NB4 (cell line): ENCODE measurements at places on chromosomes 2 and 18.

DNA sequence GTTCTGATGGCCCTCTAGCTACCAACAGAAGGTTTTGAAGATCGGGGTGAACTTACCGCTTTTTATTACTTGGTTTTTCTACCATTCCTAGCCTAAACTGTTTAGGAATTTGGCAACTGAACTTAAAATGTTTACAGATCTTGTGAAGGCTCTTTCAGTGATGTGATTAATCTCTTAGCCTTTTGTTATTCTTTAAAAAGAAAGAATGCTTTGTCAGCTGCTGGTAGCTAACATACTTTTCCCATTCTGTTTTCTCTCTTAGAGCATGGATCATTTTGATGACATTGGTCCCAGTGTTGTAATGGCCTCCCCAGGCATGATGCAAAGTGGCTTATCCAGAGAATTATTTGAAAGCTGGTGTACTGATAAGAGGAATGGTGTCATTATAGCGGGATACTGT lies 18.1 kb downstream of the CPSF3 start:
- no peak for DNase-seq

DNA sequence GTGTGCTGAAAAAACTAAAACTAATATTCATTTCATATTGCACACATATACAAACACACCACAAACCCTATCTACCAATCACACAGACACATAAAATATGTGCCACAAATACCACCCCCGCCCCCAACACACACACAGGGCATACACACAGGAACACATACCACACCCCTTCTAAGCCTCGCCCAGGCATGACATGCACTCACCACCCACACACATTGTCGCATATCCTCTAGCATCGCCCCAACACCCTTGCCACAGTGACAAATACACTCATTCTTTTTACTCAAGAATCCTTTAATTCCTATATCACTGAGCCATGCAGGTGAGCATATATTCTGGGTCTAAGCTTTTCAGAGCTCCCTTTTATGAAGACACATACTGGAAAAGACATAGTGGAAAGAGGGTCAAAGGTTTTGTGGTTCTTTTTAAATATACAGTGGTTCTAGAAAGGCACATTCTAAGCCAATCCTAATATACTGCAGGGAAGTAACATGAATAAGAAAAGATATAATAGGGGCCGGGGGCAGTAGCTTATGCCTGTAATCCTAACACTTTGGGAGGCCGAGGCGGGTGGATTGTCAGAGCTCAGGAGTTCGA lies 24.5 kb upstream of the LCLAT1 start:
- peak; percentile 24 for DNase-seq

GRCh38 chr2:179444056-179444455 lies 179.4 kb upstream of the SESTD1 start:
- no peak for DNase-seq

DNA sequence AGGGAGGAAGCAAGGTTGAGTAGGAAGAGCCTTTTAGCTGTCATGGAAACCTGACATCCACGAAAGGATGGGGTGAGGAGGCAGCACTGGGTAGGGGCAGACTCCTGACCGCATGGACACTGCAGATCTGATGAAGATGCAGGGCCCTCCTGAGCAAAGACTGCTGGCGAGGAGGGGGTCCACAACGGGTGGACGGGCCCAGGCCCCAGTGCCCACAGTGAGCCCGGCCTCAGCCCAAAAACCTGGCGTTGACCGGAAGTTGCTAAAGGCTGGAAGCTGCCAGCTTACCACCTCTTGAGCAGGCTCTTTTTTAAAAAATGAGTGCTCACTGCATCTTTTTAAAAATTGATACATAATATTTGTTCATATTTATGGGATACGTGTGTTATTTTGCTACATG lies 247.3 kb downstream of the SH3BP4 start:
- DNase-seq = no peak

DNA sequence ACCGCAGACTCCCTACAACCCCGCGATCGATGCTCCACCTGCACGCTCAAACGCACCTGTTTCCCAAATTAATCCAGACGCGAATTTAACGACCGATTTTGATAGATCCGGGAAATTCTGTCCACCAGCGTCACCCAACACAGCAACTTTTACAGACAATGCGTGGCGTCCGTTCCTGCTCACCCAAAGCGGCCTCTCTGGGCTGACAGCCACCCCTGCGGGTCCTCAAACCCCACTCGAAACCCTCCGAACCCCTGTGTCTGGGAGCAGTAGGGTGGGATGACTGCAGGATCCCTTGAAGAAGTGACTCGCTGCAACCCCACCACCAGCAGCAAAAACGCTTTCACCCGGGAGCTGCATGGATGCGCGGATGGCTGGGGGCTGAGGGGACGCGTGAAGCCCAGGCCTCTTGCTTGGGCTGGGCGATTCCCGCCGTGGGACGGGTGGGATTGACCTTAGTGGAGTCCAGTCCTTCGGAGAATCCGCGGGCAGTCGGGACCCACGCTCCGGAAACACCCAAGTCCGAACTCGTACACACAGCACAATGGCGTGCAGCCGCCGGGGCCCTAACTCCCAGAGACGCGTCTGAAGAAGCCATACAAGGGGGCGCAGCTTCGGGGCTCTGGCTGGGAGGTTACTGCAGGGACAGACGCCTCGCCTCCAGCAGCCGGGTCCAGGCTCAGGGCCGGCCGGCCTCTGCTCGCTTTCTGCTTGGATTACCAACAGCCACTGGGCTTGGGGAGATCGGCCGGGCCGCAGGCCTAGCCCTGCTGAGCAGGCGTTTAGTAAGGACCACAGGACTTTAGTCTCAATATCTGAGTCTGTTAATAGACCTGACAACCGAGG lies 31.1 kb upstream of the ATP6V1B1 start:
- DNase-seq = no peak

GRCh38 chr2:241794250-241794823 lies 14.7 kb upstream of the NEU4 start:
- no peak for DNase-seq

- no peak for DNase-seq
These were observed 218.0 kb upstream of the CRIM1 start for GRCh38 chr2:36137612-36138011.

- DNase-seq = no peak
These were observed 45.1 kb downstream of the NTSR2 start for GRCh38 chr2:11624893-11625292.

- DNase-seq = no peak
These were observed 137.4 kb upstream of the ETAA1 start for GRCh38 chr2:67259556-67260342.

- peak; percentile 0 for DNase-seq
These were observed 7.2 kb downstream of the PDCD1 start for GRCh38 chr2:241851325-241852115.

GRCh38 chr2:100857341-100857740 lies 37.4 kb downstream of the NPAS2 start:
- no peak for DNase-seq

GRCh38 chr2:30315391-30316063 lies 84.2 kb downstream of the LBH start:
- DNase-seq = no peak

DNA sequence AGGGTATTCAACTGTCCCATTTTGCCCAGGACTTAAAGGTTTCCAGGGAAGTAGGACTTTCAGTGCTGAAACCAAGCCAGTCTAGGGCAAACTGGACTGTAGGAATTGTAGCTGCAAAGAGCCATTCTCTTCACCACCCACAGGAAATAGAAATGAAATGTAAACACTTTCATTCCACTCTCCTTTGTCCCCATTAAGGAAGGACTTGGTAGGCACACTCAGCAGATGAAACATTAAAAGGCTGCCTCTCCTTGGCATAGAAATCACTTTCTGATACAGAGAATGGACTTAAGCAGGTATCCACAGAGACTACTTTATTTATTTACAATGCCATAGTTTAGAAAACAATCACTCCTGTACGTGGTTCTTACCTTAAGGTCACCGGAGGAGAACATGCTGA lies 102.9 kb upstream of the CCDC195 start:
- no peak for DNase-seq

GRCh38 chr2:11710210-11710609 lies 36.2 kb upstream of the LPIN1 start:
- DNase-seq = no peak

DNA sequence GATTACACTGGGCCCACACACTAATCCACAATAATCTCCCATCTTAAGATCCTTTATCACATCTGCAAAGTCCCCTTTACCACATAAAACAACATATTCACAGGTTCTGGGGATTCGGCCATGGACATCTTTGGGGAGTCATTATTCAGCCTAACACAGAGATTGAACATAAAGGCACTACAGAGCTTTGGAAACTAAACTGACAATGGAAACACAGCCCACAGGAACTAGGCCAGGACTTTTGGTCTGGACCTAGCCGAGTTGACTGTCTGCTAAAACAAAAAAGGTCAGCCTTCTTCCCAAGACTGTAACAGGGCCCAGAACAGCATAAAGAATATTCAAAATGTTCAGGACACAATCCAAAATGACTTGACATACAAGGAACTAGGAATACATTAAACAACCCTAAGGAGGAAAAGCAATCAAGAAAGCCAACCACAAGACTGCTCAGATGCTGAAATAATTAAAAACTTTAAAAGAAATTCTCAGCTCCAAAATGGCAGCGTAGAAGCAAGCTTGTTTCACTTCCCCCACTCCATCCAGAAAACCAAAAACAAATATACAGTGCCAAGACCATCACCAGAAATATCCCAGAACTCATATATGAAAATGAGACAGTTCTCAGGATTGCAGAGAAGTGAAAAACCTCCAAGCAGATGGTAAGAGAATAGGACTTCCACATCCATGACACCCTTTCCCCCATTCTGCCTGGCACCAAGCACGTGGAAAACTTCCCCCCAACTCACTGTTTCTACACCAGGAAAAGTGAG lies 207.8 kb downstream of the ATAD2B start:
- DNase-seq = no peak

- DNase-seq = peak; percentile 57
These were observed 777 bp downstream of the GALNT3 start for GRCh38 chr2:165793161-165793778.

DNA sequence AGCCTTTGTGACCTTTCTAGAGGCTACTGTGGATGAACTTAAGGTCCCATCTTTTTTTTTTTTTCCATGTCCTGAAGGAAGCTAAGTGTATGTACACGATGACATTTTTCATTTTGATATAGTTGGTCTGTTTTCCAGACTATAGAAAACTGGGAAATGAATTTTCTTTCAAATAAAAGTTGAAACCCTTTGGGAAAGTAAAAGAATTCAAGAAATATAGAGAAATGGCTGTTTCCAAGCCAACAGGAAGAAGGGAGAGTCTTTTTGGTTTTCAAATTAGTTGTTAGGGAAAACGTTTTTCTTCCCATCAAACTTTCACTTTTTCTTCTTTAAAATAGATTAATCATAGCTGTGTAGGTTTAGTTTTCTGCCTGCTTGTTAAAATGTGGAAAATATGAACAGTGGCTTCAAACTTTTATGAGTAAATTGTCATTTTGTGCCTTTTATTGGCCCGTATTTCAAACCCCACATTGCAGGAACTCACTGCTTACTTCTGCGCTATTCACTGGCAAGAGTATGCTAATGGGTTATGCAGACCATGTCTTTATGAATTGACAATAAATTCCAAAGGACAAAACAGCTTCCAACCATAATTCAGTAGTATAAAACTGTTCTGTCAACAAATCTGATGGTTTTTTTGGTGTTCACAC lies 27.7 kb upstream of the LYPD1 start:
- no peak for DNase-seq

DNA sequence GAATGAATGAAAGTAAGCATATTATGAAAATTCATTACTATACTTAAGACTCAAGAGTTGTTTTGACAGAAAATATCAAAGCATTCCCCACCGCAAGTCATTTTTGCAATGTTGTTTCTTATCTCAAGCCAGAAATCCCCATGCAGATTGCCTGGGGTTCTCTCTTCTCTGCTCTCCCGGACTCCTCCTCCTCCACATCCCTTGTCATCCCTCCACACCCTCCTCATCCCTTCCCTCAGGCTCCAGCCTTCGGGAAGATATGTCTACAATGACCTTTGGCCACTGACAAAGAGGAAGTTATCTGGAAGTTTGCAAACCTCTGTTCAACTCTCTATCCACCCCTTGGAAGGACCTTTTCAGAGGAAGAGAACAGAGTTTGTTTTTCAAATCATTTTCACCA lies 11.9 kb downstream of the TFCP2L1 start:
- no peak for DNase-seq

DNA sequence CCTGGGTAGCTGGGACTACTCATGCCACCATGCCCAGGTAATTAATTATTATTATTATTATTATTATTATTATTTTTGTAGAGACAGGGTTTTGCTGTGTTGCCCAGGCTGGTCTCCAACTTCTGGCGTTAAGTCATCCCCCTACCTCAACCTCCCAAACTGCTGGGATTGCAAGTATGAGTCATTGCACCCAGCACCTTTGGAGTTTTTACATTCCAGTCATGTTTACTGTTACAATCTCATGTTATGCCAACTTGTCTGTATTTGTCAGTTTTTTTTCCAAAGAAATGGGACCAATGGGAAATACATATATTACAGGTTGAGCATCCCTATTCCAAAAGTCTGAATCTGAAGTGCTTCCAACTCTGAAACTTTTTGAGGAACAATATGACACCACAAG lies 903.8 kb downstream of the SLC4A3 start:
- no peak for DNase-seq

DNA sequence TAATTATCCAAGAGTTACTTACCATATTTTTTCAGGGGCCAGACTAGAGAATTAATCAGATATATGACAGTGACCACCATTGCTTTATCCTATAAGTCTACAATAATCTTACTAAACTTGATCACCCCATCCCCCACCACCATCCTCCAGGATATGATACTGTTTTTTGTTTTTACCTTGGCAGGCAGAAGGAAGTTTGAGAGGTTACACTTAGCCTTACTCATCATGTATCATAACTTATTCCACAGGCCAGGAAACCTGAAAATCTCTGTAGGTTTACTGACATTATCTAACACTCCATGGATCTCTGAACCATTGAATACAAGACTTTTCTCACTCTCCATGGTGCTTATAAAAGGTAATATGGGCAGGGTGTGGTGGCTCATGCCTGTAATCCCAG lies 602.7 kb downstream of the KCNJ3 start:
- DNase-seq = no peak

- no peak for DNase-seq
These were observed 39.5 kb downstream of the RNU4ATAC start for GRCh38 chr2:121570036-121570666.

- DNase-seq = no peak
These were observed 102.5 kb upstream of the NOSTRIN start for GRCh38 chr2:168699844-168700417.

DNA sequence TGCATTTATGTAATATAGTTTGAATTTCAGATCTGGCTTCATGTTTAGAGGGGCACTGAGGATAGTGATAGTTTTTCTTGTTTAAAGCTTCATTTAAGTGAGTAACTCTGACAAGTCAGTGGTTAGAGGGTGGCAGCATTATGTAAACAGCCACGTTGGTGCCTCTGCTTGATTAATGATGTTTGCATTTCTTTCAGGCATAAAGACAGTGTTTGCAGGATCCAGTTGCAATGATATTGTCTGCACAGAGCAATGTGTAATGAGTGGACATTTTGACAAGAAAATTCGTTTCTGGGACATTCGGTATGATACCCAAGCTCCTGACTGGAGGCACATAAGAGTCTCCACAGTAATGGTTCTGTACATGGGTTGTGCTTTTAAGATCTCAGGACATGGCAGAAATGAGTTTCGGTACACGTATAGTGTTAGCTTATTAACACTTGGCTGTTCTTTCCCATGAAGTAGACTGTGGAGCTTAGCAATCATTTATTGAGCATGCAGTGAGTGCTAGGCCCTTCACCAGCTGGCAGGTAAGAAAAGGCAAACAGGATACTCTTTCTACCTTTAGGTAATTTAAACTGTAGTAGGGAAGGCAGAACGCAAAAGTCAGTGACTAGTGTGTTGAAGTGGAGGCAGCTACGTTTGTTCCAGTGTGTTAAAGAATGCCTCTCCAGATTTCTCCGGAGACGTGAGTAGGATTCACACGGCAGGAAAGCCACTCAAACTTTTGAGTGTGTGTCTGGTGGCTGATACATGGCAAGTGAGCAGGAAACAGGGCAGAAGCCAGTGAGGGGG lies 17.4 kb upstream of the SAG start:
- no peak for DNase-seq
